Stimulated activated CD4-positive, alpha-beta T cell treated with anti-CD3 and anti-CD28 coated beads, Interleukin-1b, Interleukin-23, amount 100 ng/mL, for 4 hours (primary cell): ENCODE measurements at places on chromosomes 11 and 22.

GRCh38 chr11:62804310-62805075, 747 bp downstream of the NXF1 start:
- DNase-seq, result no peak

GRCh38 chr22:40007853-40008710, 13.3 kb downstream of the FAM83F start:
- DNase-seq, result no peak

DNA sequence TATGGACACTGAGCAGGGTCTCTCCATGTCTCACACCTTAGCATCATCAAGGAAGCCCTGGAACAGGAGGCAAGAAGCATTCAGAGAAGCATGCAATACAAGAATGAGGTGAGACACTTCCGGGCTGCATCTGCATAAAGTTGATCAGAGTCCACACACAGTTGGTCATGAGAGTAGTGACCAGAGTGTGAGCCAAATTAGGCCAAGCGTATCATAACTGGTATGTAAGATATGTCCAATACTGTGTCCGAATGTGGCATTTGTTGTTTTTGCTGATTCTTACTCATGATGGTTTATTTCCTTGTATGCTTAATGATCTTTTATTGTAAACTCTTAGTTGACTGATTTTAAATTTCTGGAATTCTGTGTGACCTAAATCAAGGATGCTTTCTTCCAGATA, 315.7 kb downstream of the INSC start:
- DNase-seq, result no peak

- DNase-seq, result no peak
Observed at GRCh38 chr11:123195188-123196059, at the start of gene CLMP. Gene CLMP (minus strand): TSS chr11:123195248. CDS start chr11:123194940, 308 bp downstream.

DNA sequence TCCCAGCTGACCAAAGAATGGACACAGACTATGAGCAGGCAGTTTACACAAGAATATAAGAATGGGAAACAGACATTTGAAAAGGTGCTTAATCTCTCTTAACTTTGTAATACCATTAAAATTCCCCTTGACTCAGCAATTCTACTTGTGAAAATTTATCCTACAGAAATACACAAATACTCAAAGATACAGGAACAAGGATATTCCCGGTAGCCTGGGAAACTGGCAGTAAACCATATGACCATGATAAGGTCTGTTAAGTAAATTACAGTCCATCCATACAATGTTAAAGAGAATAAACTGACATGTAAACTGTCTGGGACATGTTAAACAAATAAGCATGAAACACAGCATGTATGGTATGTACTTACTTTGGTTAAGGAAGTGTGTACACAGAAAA, 8.7 kb upstream of the MTFP1 start:
- DNase-seq, result no peak

GRCh38 chr22:45826520-45826919, 150.4 kb downstream of the WNT7B start:
- DNase-seq, result no peak

DNA sequence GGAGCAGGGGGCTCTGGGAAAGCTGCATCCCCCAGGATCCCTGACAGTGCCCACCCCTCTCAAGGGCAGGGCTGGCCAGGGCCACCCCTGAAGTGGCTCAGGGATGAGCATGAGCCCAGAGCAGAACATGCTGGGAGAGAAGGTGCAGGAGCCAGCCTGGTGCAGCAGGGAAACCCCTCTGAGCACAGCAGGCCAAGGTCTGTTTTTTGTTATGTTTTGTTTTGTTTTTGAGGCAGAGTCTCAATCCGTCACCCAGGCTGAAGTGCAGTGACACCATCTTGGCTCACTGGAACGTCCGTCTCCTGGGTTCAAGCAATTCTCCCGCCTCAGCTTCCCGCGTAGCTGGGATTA, 792 bp upstream of the SBF1 start:
- no peak for DNase-seq

DNA sequence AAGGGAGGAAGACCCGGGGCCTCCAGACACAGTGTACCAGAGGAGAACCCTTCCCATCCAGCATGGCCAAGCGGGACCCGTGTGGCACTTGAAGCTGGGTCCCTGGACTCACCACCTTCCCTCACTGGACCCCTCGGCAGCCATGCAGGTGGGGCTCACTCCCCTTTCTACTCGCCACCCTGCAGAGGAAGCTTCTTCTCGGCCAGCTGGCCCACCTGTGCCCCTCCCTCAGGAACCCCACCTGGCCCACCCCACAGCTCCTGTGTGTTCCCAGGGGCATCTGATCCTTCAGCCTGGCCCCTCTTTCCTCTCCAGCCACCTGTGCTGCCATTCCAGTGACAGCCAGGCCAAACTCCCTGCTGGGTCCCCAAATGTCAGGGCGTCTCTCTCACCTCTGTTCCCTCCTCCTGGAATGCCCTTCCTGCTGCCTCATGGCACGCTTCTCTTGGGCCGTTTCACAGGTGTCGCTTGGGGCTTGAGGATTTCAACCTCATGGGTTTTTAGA, 38.0 kb downstream of the IGF2 start:
- no peak for DNase-seq

- no peak for DNase-seq
Observed at GRCh38 chr22:31276426-31277167, 15.7 kb downstream of the PIK3IP1 start.

GRCh38 chr11:64858467-64859263, 14.2 kb upstream of the CDC42BPG start:
- DNase-seq, result no peak

- no peak for DNase-seq
Observed at GRCh38 chr11:117855912-117856651, 20.4 kb downstream of the FXYD6 start.
